Cortex of kidney (tissue), 1 donor: ENCODE measurements at places on chromosomes 3 and 15.

DNA sequence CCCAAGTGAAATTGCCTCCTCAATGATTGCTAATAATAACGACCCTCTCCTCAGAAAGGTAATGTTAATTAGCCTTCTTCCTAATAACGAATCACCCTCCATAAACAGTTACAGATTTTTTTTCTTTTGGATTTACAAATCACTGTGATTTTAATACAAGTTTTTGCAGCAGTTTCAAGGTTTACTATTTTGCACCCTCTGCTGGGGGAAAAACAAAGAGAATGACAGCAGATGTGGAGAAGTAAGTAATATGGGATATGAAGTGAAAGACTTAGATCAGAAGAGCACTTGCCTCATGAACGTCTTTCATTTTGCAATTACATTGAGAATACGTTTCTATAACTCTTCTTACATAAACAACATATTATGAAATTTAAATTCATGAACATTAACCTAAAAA is 16.1 kb upstream of the CNTN3 start:
- DNase-seq, result no peak

DNA sequence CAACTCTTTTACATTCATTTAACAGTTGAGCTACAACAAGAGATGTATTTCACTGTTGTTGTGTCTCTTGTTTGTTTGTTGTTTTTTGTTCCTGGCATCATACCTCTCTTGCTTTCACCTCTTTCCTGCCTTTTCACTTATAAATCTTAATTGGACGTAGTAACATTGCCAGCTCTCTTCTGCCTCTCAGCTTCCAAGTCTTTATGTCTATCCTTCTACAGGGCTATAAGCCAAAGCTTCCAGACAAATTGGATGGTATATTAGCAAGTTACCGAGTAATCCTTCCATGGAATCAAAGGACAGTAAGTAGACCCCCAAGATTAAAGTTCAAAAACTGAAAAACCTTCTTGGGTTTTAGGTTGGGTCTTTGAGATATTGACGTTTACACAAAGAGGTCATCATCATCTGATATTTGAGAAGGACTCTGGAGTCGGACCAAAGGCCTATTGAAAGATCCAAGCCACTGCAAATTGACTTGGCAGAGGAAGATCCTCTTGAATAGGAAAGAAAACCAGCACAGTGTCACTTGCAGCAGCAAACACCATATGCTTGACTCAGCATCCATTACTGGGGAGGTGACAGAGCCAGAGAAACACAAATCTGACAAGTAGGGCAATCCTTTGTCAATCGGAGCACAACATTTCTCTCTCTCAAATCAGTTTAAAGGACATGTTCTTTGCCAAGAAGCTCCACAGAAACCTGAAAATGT is 648.5 kb upstream of the NR2F2 start:
- DNase-seq, result no peak

GRCh38 chr3:39126532-39127071 is 19.1 kb downstream of the TTC21A start:
- DNase-seq, result no peak

DNA sequence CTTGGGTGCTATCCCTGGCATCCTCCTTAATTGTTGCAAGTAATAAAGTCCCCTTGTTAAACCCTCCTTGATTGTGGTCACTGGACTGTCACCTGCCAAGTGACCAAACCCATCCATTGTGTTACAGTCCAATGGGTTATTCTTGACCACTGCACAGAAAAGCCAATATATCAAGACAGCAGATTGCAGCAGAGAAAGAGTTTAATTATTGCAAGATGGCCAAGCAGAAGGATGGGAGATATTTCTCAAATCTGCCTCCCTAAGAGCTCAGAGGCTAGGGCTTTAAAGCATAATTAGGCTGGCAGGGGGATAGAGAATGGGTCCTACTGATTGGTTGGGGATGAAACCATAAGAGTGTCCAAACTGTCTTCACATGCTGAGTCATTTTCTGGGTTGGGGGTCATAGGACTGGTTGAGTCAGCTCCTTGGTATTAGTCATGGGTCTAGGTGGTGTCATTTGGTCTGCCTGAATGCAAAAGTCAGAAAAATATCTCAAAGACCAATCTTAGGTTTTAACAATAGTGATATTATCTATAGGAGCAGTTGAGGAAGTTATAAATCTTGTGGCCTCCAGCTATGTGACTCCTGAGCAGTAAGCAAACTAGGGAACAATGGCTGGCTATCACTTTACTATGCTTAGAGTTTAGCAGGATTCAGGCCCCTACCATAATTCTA is 19.1 kb upstream of the XYLB start:
- DNase-seq, result no peak
